ENCODE measurements at places on chromosomes 5 and 9. TPM values are rescaled to one million over a fixed set of nuclear protein-coding genes. Genes with fewer than 3 reads are reported as not detected.

KCNV2 gene
- total RNA-seq: not detected

LURAP1L gene
- total RNA-seq: 14.7 TPM

DNA sequence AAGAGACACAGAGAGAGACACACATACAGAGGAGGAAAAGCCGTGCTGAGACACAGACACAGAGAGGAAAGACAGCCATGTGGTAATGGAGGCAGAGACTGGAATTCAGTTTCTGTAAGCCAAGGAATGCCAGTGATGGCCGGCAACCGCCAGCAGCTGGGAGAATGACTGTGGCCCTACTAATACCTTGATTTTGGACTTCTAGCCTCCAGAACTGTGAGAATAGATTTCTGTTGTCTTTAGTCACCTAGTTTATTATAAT is 90.2 kb downstream of the TARS1 start:
- DNase-seq: no peak
- H3K27ac ChIP-seq: no peak overlapping the region
- no peaks in the 10 kb centered on the region for H3K27me3 ChIP-seq
- H3K36me3 ChIP-seq: no peaks in the 10 kb centered on the region
- H3K4me1 ChIP-seq: peaks cover under 1% of the 10 kb centered on the region
- no peak overlapping the region for H3K4me3 ChIP-seq

DNA sequence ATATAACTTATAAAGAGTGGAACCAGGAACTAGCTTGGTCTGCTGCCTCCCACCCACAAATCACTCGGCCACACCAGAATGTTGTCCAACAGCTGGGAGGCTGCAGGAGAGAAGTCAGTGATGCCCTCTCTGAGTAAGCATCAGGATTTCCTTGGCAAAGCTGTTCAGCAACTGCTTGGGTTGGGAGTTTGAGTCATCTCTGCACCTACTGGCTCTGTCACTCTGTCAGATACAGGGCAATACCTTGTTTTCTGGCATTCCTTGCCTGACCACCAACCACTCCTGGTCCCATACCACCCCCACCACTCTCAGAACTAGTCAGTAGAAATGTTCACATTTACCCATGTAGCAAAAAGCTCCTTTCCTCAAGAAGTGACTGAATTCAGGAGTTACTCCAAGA is 36.8 kb upstream of the GCNT4 start:
- no peaks in the 10 kb centered on the region for H3K36me3 ChIP-seq
- H3K4me1 ChIP-seq: no peaks in the 10 kb centered on the region
- no peak overlapping the region for H3K4me3 ChIP-seq
- H3K27ac ChIP-seq: no peak overlapping the region
- no peak for DNase-seq
- no peaks in the 10 kb centered on the region for H3K27me3 ChIP-seq

- no peaks in the 10 kb centered on the region for H3K36me3 ChIP-seq
- no peak overlapping the region for H3K4me3 ChIP-seq
- H3K4me1 ChIP-seq: peaks cover 11% of the 10 kb centered on the region
- no peak for DNase-seq
- H3K27ac ChIP-seq: no peak overlapping the region
- no peaks in the 10 kb centered on the region for H3K27me3 ChIP-seq
These were observed 19.7 kb downstream of the EXD3 start for GRCh38 chr9:137403269-137403668.

- H3K27me3 ChIP-seq: no peaks in the 10 kb centered on the region
- H3K4me1 ChIP-seq: peaks cover 23% of the 10 kb centered on the region
- peak overlapping the region; percentile 85 for H3K4me3 ChIP-seq
- peaks cover 39% of the 10 kb centered on the region for H3K36me3 ChIP-seq
- H3K27ac ChIP-seq: peak overlapping the region; percentile 32
- DNase-seq: no peak
These were observed 992 bp upstream of the RPP25L start for GRCh38 chr9:34612788-34613390.

DNA sequence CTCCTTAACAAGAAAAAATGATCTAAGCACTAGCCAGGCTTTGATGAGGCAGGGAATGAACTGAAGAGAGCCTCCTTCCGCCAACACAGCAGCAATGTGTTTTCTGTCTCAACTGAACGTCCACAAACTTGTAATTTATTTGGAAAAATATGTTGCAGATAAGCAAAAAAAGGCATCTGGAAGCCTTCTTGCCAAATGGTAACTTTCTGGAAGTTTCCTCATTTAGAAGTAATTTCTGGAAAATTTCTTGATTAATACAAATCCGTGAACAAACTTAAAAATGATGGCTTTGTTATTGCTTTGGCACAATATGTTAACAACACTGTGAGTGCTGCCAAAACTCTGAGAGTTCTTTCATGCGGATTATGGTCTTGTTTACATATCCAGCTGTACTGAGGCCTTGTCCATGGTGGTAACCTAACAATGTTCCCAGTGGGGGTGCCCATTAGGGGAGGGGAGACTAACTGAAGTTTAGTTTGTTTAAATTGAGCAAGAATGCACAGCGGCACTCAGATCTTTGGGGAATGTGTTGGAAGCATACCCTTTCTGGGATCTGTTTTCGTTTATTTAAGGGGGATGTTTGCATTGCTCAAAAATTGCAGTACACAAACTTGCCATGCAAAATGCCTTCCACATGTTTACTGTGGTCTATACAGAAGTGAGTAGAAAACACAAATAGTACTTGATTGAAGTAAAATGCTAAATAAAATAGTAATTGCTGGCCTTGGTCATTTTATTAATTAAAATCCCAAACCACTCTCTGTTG is 334.7 kb downstream of the NR2F1-AS1 start:
- no peaks in the 10 kb centered on the region for H3K4me1 ChIP-seq
- DNase-seq: no peak
- H3K27ac ChIP-seq: no peak overlapping the region
- no peaks in the 10 kb centered on the region for H3K27me3 ChIP-seq
- H3K4me3 ChIP-seq: no peak overlapping the region

- DNase-seq: no peak
- peaks cover 16% of the 10 kb centered on the region for H3K27me3 ChIP-seq
- peaks cover 4% of the 10 kb centered on the region for H3K4me1 ChIP-seq
These were observed 15.0 kb downstream of the LHX6 start for GRCh38 chr9:122213589-122214413.

DNA sequence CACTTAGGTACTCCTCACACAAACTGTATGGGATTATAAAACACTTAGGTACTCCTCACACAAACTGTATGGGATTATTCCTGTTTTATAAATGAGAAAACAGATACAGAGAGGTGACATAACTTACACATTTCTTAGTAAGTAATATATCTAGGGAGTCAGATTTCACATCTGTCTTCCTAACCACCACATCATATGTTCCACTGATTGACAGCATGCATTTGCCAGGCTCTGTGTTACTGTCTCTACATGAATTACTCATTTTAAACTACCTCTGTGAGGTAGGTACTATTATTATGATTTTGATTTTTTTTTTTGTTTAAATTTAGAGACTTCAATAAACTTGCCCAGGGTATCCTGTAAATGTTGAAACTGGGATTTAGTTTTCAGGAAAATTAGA is 232.7 kb downstream of the CCDC171 start:
- no peaks in the 10 kb centered on the region for H3K36me3 ChIP-seq
- no peaks in the 10 kb centered on the region for H3K27me3 ChIP-seq
- peaks cover 8% of the 10 kb centered on the region for H3K4me1 ChIP-seq
